ENCODE measurements at places on chromosomes 5 and 9. TPM values are rescaled to one million over a fixed set of nuclear protein-coding genes. Genes with fewer than 3 reads are reported as not detected.
A peak's percentile ranks its signal among the peaks of the same experiment; 100 is the strongest.

DNA sequence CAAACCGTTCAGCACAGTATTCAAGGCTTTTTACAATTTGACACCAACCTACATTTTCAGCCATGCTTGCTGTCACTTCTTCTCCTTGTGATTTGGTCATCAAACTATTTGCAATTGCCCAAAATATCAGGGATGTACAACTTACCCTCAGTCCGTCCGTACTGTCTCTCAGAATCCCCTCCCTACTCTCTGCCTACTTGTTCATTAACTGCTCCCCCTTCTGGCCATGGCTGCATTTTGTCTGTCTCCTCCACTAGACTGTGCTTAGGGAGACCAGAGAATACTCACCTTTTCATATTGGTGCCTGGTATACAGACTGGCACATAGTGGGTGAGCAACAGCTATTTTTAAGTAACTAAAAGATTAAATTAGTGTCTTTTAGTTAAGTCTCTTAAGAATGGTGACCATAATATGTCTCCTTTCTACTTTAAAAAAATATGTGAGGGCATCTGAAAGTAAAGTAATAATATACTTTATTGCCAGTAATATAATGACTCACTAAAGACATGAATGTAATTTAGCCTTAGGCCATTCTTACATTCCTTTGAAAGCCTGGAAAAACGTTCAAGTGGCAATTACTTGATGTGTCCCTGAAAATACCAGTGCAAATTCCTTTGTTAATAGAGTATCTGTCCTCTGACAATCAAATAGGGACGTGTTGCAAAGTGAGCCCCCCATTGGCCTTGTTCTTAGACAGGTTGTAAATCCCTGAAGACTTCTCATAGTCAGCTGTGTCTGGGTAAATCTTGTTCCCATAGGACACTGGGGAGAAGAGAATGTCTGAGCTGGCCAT, 27.8 kb downstream of the PRLR start:
- no peak for DNase-seq

GRCh38 chr9:116888066-116888465, 201.0 kb downstream of the TRIM32 start:
- no peak for DNase-seq

GRCh38 chr9:89474939-89475338, 23.0 kb downstream of the SEMA4D start:
- DNase-seq: no peak

- no peak for DNase-seq
These were observed 92.6 kb upstream of the MVB12B start for GRCh38 chr9:126233913-126234525.

GRCh38 chr9:19757745-19758144, 31.1 kb downstream of the SLC24A2 start:
- DNase-seq: no peak

DNA sequence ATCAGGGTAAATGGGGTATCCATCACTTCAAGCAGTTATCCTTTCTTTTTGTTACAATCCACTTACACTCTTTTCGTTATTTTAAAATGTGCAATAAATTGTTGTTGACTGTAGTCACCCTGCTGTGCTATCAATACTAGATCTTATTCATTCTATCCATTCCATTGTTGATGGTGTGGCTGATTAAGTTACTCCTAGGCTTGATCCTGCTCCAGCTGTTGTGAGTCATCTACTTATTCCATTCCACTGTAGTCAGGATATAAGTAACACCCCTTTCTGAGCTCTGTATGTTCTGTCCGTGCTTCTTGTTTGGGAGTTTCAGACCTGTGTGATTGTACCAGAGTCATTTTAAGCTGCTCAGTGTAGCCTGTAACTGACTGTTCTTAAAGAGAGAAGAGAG, 122.5 kb upstream of the RUSC2 start:
- peak; percentile 52 for DNase-seq

DNA sequence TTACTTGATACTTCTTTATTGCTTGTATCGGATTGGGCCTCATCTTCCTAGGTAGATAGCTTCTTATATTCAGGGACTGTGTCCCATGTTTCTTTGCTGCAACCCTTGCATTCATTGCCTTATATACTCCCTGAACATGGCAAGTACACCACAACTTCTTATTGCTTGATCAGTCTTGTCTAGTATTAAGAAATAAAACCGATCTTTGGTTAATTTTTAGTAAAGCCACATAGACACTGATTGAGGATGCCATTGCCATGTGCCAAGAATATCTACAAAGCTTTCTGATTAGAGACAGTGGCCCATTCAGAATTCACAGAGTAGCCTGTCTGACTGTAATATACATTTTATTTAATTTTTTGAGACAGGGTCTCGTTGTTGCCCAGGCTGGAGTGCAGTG, 34.7 kb upstream of the ANKRD55 start:
- no peak for DNase-seq

DNA sequence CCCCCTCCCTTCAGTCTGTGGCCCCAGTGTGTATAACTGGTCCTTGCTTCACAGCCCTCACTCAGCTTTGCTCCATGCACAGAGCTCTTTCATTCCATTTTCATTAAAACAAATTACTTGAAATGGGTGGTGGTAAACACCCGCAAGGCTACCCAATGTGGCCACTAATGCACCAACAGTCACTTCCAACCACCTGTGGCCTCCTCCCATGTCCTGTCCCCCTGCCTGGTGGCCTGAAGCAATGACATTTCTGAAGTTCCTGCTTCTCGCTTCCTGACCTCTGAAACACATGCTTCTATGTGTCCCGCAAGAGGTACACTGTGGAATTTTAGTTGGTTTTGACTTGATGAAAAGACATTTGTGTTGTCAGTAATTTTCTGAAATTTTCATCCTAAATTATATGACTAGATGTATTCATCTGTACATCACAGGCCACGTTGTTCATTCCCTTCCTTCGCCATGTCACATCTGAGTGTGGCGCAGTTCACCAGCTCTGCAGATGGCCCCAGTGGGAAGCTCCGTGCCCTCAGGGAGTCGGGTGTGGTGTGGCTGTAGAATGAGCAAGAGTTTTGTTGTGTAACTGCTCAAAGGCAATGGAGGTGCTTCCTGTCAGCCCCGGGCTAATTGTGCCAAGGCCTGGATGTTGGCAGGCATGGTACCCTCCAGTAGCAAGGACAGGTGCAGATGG, 9.6 kb downstream of the ROPN1L start:
- peak; percentile 23 for DNase-seq

DNA sequence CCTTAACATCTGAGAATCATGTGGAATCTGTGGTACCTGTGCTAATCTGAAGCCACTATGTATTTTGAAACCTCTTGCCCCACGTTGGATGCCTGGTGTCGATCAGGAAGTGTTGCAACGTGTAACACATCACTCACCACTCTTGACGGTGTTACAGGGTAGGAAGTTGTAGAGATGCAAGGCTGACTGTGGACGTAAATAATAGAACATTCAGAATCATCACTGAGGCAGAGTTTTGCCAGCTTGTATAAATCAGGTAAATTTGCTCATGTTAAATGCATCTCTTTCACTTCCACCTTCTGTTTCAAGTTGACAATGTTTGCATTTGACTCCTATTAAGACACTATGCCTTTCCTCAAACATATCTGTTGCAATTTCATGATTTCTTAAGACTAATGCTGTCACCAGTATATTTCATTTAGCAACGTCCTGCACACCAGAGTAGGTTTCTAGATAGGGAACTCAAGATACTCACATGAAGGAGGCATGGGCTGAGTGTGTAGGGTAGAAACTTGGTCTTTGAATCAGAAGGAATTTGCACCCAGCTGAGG, 38.1 kb downstream of the BASP1 start:
- DNase-seq: no peak

DNA sequence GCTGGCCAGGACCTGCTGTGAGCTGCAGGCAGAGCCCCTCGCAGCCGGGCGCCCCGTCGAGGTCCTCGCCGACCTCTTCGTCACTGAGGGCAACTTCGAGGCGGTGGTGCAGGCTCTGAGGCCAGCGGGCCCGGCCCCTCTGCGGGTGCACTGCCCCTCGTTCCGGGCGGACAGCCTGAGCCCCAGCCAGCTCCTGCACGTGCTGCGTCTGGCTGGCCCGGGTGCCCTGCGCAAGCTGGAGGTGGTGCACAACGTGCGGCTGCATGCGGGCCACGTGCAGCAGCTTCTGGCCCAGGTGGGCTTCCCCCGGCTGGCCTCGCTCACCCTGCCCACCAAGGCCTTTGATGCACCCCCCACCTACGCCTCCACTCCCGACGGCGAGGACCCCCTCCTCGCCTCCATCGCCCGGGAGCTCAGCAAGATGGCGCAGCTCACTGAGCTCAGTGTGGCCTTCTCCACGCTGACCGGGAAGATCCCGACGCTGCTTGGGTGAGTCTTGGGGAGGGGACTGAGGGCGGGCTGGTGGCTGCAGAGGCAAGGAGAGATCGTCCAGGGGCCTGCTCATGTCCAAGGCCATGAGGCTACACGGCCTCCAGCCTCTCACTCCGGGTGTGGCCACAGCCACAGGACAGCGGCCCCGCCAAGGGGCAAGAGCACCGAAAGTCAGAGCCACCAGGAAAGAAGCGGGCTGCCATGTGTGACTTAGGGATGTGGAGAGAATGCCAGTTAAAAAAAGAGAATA, 825 bp downstream of the LRRC14B start:
- DNase-seq: no peak

- no peak for DNase-seq
These were observed 525.2 kb upstream of the TRPC7 start for GRCh38 chr5:136890431-136891148.

DNA sequence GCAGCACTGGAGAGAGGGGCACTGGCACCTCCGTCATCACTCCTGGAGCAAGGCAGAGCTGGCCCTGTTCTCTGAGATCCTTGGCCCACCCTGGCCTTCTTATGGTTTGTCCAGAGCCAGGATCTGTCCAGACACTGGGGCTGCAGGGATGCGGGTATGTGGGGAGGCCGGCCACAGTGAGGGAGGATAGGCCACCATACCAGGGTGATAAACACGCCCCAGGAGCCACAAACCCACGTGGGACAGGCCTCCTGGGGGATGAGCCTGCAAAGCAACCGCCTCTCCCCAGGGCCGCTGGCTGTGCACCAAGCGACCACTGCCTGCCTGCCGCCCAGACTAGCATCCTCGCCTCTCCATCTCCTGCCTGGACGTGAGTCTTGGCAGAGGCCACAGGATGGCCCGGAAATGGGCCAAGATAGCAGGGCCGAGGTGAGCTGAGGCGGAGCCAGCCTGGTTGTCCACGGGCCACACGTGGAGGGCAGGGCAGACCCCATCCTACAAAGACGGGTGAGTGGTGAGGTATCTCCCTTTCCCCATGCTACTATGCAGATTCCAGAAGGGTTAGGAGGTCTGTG, 4.5 kb downstream of the OBP2A start:
- DNase-seq: no peak

GRCh38 chr5:125214080-125214479, 467.6 kb upstream of the ZNF608 start:
- no peak for DNase-seq

GRCh38 chr9:134969156-134970045, 51.7 kb upstream of the FCN1 start:
- no peak for DNase-seq

DNA sequence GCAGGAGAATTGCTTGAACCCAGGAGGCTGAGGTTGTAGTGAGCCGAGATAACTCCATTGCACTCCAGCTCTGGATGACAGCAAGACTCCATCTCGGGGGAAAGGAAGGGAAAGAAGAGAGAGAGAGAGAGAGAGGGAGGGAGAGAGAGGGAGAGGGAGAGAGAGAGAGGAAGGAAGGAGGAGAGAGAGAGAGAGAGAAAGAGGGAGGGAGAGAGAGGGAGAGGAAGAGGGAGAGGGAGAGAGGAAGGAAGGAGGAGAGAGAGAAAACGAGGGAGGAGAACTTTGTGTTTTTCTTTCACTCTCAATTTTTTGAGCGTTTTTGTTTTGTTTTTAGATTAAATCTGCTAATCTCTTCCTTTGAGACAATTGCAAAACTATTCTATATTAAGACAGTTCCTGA, 46.9 kb downstream of the SPEF2 start:
- no peak for DNase-seq

DNA sequence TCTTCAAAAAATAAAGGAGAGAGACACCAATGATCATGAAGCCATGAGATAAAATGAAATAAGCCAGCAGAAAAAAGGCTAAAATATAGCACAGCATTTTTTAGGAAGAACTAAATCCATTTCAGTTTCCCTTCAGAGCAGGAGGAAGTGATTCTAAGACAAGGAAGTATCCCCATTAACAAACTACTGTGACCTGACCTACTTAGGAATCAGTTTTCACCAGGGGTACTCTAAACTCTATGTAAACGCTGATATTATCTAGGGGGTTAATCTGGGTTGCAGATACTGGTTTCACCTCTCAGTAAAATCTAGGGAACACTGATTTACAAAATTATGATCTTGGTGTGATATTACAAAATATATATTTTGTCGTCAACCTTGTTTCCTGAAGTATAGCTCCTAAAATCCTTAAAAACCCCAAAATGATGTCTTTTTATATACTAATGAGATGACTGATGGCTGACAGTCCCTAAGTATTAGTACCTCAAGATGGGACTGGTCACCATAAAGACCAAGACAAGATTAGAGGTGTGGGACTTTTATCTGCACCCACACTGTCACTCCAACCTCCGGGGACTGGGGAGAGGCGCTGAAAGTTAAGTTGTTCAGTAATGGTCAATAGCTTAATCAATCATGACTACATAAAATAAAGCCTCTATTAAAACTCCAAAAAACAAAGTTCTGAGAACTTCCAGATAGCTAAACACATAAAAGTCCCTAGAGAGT, 2.9 kb upstream of the FNBP1 start:
- no peak for DNase-seq

GRCh38 chr5:90191352-90192045, 218.1 kb downstream of the CETN3 start:
- DNase-seq: no peak

DNA sequence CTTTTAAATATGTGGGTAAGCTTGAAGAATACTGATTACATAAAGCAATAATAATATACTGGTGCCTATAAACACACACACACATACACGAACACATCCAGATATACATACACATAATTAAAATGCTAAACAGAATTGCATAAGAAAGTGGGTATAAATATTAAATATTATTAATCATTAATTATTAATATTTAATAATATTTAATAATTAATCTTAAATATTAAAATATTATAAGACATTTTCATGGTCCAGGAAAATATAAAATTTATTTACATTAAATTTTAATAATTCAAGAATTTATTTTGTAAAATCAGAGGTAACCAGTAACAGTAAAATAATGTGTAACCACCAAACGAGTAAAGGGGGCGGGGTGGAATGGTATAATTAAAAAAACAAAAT, 178.3 kb downstream of the TMEM232 start:
- no peak for DNase-seq

The RNF14 gene
- polyA plus RNA-seq: 64.4 TPM

The SSBP2 gene
- polyA plus RNA-seq: 14.6 TPM

The FOXD4L5 gene
- 0.01 TPM for polyA plus RNA-seq

The LCN15 gene
- polyA plus RNA-seq: not detected
